ENCODE measurements at places on chromosomes 6 and 20. TPM values are rescaled to one million over a fixed set of nuclear protein-coding genes. Genes with fewer than 3 reads are reported as not detected.

- H3K36me3 ChIP-seq: no peaks in the 10 kb centered on the region
- no peak overlapping the region for H3K4me3 ChIP-seq
- H3K27me3 ChIP-seq: no peaks in the 10 kb centered on the region
- H3K4me1 ChIP-seq: peaks cover 37% of the 10 kb centered on the region
- DNase-seq: no peak
- no peak overlapping the region for H3K27ac ChIP-seq
These were observed 555.6 kb downstream of the KIF16B start for GRCh38 chr20:16017656-16018055.

GRCh38 chr6:159642481-159642880 is 50.6 kb downstream of the SOD2 start:
- no peak overlapping the region for H3K4me3 ChIP-seq
- H3K27ac ChIP-seq: no peak overlapping the region
- no peaks in the 10 kb centered on the region for H3K36me3 ChIP-seq
- DNase-seq: no peak
- H3K27me3 ChIP-seq: no peaks in the 10 kb centered on the region

DNA sequence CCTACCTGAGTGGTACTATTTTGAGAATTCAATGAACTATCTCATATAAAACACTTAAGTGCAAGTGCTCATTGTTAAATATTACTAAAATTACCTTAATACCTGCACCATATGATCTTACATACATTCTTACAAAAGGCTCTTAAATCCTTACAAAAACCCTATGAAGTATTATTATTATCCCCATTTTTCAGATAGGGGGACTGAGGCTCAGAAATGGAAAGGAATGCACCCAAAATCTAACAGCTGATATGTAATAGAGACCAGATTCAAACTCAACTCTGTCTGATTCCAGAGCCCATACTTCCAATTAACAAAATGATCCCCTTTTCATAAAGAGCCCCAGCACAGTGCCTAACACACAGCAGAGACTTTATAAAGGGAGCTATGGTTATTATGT is 17.5 kb downstream of the BCL2L1 start:
- H3K4me1 ChIP-seq: peaks cover 23% of the 10 kb centered on the region
- no peaks in the 10 kb centered on the region for H3K27me3 ChIP-seq
- no peak for DNase-seq
- H3K4me3 ChIP-seq: no peak overlapping the region
- H3K27ac ChIP-seq: peak overlapping the region; percentile 85

GRCh38 chr6:6901205-6901719 is 206.5 kb upstream of the RREB1 start:
- H3K4me1 ChIP-seq: no peaks in the 10 kb centered on the region
- no peaks in the 10 kb centered on the region for H3K36me3 ChIP-seq
- DNase-seq: no peak
- no peak overlapping the region for H3K27ac ChIP-seq
- no peaks in the 10 kb centered on the region for H3K27me3 ChIP-seq

DNA sequence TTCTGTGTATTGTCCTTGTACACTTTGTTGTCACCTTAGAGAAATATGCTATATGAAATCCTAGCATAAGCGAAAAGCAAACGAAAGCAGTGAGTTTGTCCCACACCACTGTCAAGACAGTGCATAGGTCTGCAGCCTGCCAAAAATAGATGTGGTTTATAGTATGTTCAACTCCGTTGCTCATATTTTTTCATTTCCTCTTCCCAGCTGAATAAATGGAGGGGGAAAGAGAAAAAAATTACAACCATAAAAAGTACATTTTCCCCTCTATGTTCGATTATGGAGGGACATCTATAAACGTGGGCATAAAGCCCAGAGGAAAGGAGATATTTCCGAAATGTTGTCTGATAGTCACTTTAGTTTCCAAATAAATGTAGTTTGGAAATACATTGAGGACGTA is 25.8 kb downstream of the PRL start:
- H3K4me3 ChIP-seq: no peak overlapping the region
- no peak overlapping the region for H3K27ac ChIP-seq
- DNase-seq: no peak
- no peaks in the 10 kb centered on the region for H3K4me1 ChIP-seq
- no peaks in the 10 kb centered on the region for H3K36me3 ChIP-seq

DNA sequence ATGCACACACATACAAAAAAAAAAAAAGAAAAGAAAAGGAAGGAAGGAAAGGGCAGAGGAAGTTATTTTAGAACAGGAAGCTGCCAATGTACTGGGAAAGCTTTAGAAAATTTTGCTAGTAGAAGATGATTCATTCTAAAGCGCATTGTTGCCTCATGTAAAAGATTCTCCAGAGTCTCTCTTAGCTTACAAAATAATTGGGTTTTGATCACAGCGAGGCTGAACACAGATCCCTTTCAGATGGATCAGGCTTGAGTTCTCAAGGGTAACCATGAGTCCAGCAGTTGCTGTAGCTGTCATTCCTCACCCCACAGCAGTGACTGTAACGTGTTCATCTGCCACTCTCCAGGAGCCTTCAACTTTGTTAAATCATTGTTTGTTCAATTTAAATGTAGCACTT is 81.9 kb downstream of the PHACTR2 start:
- DNase-seq: no peak
- no peak overlapping the region for H3K4me3 ChIP-seq
- no peaks in the 10 kb centered on the region for H3K4me1 ChIP-seq
- peaks cover 18% of the 10 kb centered on the region for H3K36me3 ChIP-seq
- H3K27ac ChIP-seq: no peak overlapping the region
- no peaks in the 10 kb centered on the region for H3K27me3 ChIP-seq

GRCh38 chr20:32792731-32793458 is 26.9 kb upstream of the MAPRE1 start:
- peaks cover 26% of the 10 kb centered on the region for H3K36me3 ChIP-seq
- no peaks in the 10 kb centered on the region for H3K27me3 ChIP-seq
- no peak overlapping the region for H3K27ac ChIP-seq
- DNase-seq: no peak
- peaks cover 16% of the 10 kb centered on the region for H3K4me1 ChIP-seq

DNA sequence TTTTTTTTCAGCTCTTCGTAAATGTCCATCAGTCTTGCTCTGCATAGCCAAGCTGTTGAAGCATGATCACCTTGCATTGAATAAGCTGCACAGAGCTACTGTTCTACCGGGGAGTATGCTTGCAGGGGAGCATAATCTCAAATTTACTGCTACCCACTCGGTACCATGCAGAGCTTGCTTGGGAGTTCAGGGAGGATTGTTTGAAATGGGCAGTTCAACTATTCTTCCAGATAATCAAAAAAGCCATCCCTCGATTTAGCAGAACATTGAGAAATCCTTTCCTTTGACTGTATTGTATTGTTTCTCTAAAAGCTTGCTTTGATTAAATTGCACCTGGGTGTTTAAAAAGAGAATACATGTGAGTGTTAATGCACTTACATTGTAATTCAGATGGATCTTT is 332.6 kb downstream of the UTRN start:
- DNase-seq: no peak
- peaks cover 8% of the 10 kb centered on the region for H3K4me1 ChIP-seq
- no peak overlapping the region for H3K27ac ChIP-seq
- no peaks in the 10 kb centered on the region for H3K36me3 ChIP-seq

- H3K4me3 ChIP-seq: peak overlapping the region; percentile 79
- DNase-seq: no peak
- H3K4me1 ChIP-seq: peaks cover 30% of the 10 kb centered on the region
These were observed 10.6 kb upstream of the SERINC3 start for GRCh38 chr20:44532259-44532980.

GRCh38 chr6:127182501-127182900 is 64.0 kb downstream of the RSPO3 start:
- no peak overlapping the region for H3K27ac ChIP-seq
- no peaks in the 10 kb centered on the region for H3K4me1 ChIP-seq
- DNase-seq: no peak
- H3K4me3 ChIP-seq: no peak overlapping the region
- no peaks in the 10 kb centered on the region for H3K36me3 ChIP-seq

- no peaks in the 10 kb centered on the region for H3K36me3 ChIP-seq
- no peak overlapping the region for H3K4me3 ChIP-seq
- no peak overlapping the region for H3K27ac ChIP-seq
- no peak for DNase-seq
- H3K27me3 ChIP-seq: no peaks in the 10 kb centered on the region
These were observed 128.8 kb upstream of the SIM1 start for GRCh38 chr6:100593522-100593921.

DNA sequence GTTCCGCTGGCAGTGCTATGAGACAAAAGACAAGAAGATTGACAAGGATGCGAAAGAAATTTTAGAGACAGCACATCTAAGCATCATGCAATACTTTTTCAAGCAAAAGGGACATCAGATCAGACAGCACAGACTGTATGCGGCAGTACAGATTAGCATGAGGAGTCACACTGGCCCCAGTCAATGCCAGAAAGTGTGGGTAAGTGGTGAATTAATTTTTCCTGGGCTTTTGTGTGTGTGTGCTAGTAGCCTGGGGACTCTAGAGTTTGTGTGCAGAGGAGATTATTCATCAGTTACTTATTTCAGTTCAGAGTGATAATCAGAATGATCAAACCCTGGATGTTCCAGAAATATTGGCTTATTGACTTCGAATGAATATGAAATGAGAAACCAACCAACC is 47.2 kb downstream of the LAMA4 start:
- H3K27me3 ChIP-seq: no peaks in the 10 kb centered on the region
- peaks cover 40% of the 10 kb centered on the region for H3K4me1 ChIP-seq
- H3K4me3 ChIP-seq: no peak overlapping the region
- no peaks in the 10 kb centered on the region for H3K36me3 ChIP-seq
- no peak for DNase-seq

DNA sequence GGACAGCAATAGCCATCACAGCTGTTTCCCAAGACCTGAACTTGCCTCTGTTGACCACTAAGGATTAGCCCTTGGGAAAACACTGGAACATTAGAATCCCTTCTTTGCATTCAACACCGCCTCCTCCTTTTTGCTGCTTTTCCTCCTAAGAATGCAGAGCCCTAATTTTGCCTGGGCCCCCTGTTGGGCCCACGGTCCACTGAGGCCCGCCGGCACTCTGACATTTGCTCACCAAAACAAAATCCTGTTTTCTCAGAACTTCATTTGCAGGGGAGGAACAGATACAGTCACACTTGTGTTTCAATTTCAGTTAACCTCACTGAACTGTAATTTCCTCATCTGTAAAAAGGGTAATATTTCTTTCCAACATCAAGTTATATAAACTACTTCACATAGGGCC is 116.0 kb upstream of the JARID2 start:
- H3K36me3 ChIP-seq: no peaks in the 10 kb centered on the region
- no peak for DNase-seq
- H3K4me1 ChIP-seq: peaks cover 6% of the 10 kb centered on the region
- no peak overlapping the region for H3K27ac ChIP-seq

DNA sequence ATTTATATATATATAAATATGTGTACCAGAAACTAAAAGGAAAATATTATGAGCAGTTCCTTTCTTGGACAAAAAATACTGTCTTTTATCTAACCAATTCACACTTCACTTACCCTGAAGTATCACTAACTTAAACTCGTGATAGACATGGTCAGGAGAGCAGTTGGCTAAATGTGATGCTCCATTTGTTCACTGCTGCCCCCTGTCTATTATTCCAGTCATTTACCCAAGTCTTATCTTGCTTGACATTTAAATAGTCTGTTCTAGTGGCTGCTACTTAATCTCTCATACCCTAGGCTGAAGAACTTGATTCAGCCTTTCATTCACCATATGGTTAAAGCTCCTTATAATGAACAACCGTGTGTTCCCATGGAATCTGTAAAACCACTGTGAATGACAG is 789.6 kb upstream of the EYS start:
- no peaks in the 10 kb centered on the region for H3K4me1 ChIP-seq
- H3K36me3 ChIP-seq: no peaks in the 10 kb centered on the region
- H3K27me3 ChIP-seq: no peaks in the 10 kb centered on the region
- no peak for DNase-seq
- no peak overlapping the region for H3K27ac ChIP-seq

DNA sequence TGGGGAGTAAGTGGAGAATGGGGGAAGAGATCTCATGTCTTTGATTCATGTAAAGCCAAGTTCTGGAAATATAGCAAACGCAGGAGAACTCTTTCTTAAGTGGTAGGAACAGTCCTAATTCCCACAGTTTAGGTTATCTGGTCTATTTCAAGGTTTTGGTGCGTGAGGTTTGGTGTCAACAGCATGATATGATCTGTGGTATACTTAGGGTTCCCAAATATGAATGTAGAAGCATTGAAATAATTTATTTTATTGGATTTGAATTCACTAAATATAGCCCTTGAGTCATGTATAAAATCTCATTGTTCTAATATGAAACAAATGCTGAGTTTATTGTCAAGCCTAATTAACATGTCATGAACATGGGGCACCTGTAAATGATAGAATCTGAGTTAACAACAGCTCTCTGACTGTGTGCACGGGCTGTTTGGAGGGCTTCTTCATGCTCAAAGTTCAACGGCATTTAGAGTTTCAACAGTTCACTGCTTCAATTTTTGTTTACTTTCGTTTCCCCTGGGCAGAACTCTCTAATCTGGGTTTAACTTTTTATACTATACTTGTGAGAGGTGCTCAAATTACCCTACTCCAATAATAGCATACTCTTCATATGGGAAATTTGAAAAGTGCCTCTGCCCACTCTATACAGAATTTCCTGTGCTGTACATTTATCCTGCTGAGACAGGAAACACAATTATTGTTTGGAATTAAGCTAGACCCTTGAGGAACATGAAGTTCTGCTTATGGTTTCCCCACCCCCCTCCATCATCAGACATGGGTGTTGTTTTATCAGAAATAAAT is 236.3 kb upstream of the ZNF217 start:
- H3K4me3 ChIP-seq: peak overlapping the region; percentile 17
- peaks cover 52% of the 10 kb centered on the region for H3K4me1 ChIP-seq
- no peaks in the 10 kb centered on the region for H3K27me3 ChIP-seq
- H3K36me3 ChIP-seq: no peaks in the 10 kb centered on the region

- no peak overlapping the region for H3K4me3 ChIP-seq
- no peaks in the 10 kb centered on the region for H3K4me1 ChIP-seq
- no peaks in the 10 kb centered on the region for H3K27me3 ChIP-seq
- H3K36me3 ChIP-seq: no peaks in the 10 kb centered on the region
These were observed 181.4 kb downstream of the PHF3 start for GRCh38 chr6:63816982-63817436.

GRCh38 chr6:6915219-6915618 is 192.5 kb upstream of the RREB1 start:
- H3K27ac ChIP-seq: no peak overlapping the region
- H3K4me1 ChIP-seq: no peaks in the 10 kb centered on the region
- DNase-seq: no peak
- H3K36me3 ChIP-seq: no peaks in the 10 kb centered on the region

The GJA10 gene
- total RNA-seq: not detected

The NECAB3 gene
- 52.1 TPM for total RNA-seq

The FABP7 gene
- total RNA-seq: not detected

The CAGE1 gene
- total RNA-seq: 0.08 TPM

The GLO1 gene
- total RNA-seq: 254 TPM

The DDO gene
- 0.53 TPM for total RNA-seq

The RGS19 gene
- 21.3 TPM for total RNA-seq

The ARMH2 gene
- total RNA-seq: not detected

The PRDM13 gene
- total RNA-seq: not detected

The PHACTR1 gene
- total RNA-seq: not detected

Measured in SJSA1 (cell line).